ENCODE measurements at places on chromosomes 3 and 15.

DNA sequence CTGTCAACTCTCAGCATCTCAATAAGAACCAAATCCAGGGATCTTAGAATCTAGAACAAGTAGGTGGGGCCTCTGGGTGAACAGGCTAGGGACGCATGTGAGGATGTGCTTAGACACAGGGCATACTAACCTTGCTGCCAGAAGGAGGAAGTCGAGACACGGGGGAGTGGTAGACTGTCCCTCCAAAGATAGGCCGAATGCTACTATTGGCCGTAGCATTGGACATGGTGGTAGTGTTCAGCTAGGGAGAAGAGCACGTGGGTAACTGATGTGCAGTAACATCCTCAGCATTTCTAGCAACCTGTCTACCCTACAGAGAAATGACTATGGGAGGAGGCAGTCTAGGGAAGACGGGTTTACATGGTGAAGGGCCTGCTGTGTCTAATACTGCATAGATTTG lies 15.6 kb downstream of the RCCD1 start:
- DNase-seq = no peak

GRCh38 chr15:74338676-74339075 lies 28.8 kb downstream of the CYP11A1 start:
- DNase-seq = no peak

DNA sequence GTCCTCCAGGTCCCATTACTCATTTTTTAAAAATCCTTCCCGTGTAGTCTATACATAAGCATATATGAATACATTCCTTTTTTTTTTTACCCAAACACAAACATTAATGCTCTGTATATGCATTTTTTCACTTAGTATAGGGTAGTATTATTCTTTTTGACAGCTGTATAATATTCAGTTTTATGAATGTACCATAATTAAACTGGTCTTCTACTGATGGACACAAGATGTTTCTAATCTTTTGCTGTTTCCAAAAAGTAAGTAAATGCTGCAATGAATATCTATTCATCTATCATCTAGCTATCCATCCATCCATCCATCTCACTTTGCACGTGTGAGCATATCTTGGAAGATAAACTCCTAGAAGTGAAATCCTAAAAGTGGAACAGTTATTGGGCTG lies 110.8 kb downstream of the IGF2BP2 start:
- DNase-seq = no peak

GRCh38 chr3:172079326-172079976 lies 40.1 kb downstream of the FNDC3B start:
- DNase-seq = no peak

DNA sequence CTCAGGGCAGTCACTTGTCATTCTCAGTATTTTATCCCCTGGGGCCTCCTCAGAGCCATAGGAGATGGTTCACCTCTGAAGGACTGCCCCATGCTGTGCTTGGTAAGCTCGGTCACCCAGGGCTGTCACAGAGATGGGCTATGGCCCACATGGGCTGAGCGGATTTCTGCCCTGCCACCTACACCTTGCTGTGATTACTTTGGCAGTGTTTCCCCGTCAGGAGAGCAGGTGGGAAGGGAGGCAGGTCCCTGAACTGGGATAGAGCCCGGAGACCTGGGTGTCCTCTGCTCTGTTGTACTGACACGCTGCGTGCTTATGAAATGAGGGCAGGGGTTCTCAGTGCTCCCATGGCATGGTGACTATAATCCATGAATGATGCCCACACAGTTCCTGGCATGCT lies 48.9 kb downstream of the APBA2 start:
- no peak for DNase-seq

DNA sequence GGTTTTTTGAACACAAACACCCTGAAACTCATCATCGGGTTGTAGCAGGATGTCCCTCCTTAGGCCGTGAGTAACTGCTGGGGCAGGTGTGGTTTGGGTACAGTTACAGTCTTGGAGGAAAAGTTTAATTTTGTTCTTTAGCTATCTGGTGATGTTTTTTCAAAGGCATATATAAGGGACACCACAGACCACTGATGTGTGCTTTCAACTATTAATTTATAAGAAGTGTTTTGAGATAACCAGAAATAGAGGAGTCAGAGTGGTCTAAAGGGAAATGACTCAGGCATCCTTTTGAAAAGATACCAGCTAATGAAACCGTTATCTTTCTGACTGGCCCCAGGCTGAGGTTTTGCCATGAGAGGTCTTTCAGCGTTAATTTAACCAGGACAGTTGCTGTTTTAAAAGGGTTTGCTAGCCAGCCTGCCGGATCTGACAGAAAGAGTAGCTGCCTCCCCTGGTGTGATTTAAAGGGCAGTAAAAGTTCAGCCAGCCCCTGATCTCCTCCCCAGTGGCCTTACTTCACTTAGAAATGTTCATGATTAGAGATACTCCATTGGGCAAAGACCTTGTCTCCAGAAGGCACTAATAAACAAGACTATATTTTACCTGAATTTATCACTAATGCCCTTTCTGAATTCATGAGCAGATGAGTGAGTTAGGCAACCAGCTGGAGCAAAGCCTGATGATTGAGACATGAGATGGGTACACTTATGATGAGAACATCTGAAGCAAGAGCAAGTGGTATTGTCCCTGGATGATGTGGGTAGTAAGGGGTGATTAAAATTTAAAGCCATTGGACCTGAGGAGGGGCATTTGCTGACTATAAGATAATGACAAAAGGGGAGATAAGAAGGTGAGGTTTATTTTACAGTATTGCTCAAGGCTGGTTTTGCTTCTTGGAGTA lies 482.5 kb upstream of the TBL1XR1 start:
- no peak for DNase-seq

GRCh38 chr15:39202641-39203040 lies 378.2 kb upstream of the THBS1 start:
- no peak for DNase-seq

- DNase-seq = no peak
Observed at GRCh38 chr15:79115986-79116665, 25.5 kb upstream of the RASGRF1 start.

GRCh38 chr15:67745073-67746006 lies 80.0 kb upstream of the SKOR1 start:
- no peak for DNase-seq

DNA sequence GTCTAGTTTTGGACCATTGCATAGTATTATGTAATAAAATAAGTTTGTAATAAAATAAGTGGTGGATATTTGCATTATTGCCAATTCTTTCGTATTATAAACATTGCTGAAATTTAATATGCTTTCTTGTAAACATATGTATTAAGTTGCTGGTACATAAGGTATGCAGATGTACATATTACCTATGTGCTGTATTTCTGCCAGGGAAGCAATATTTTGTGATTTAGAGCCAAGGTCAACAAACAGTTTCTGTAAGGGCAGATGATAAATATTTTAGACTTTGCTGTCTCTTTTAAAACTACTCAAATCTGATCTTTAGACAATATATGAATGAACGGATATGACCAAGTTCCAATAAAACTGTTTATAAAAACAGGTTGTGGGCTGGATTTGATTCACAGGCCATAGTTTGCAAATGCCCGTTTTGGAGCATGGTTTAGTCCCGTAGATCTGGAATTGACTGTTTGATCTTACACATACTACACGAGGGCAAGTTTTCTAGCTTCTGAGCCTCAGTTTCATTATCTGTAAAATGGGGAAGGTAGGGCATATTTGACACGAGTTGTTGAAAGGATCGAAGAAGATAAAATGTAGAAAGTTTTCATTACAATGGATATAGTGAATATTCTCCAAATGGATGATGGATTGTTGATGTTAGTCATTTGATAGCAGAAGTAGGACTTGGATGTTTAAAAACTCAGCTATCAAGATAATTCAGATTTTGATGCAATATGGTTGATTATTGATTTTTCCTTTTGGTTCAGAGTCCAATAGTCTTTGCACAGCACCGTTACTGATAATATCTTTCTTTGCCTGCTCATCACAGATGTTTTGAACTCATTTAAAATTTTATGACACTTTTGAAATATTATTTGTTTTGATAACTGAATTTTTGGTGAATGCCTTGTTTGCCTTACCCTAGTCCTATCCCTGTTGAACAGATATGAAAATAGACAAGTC lies 394.6 kb downstream of the FEZF2 start:
- DNase-seq = no peak

GRCh38 chr15:96948981-96949380 lies 618.5 kb downstream of the NR2F2 start:
- no peak for DNase-seq

DNA sequence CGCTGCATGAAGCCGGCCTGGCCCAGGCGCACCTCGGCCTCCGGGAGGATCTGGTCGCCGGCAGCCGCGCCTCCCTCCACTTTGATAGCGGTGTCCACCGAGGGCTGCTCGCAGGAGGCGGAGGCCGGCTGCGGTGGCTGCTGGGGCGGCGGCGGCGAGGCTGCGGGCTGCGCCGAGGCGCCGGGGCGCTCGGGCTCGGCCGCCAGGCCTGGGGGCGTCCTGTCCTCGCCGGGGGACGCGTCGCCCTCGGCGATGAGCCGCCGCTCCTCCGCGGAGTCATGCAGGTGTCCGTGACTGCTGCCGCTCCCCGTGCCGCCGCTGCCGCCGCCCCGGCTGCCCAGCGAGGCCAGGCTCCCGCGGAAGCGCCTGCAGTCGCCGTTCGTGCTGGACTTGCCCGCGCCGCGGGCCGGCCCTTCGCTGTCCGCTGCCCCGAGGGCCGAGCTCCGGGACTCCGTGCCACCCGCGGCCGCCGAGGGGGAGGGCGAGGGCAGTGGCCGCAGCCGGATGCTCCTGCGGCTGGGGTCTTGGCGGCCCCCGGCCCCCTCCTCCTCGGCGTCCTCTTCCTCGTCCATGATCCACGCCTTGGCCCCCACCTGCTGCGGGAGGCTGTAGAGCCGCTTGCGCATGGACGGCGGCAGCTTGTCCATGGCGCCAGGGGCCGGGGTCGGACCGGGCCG lies 996 bp downstream of the HCN4 start:
- no peak for DNase-seq

GRCh38 chr3:21902956-21903355 lies 151.9 kb upstream of the ZNF385D start:
- DNase-seq = no peak

GRCh38 chr15:54273928-54274327 lies 295.7 kb downstream of the UNC13C start:
- DNase-seq = peak; percentile 5

- DNase-seq = no peak
Observed at GRCh38 chr3:25655659-25656058, 9.0 kb downstream of the TOP2B start.

- peak; percentile 59 for DNase-seq
Observed at GRCh38 chr3:187738331-187739093, 6.8 kb downstream of the BCL6 start.

GRCh38 chr15:70754862-70755261 lies 8.5 kb downstream of the UACA start:
- DNase-seq = no peak

DNA sequence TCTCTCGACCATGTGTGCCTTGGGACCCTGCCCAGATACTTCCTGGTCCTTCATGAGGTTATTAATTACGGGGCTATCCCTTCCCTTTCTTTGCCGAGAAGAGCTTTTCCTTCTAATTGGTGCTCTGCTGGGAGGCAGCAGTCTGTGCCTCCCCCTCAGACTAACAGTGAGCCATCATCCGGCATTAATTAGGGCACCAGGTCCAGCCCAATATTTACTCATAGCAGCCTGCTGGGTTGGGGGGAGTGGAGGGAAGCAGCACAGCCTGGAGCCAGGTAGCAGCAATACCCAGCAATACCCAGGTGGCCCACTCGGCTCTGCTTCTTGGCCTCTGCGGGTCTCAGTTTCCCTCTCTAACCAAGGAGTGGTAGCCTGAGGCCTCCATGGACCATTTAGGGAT lies 20.1 kb downstream of the CACNA2D2 start:
- no peak for DNase-seq

DNA sequence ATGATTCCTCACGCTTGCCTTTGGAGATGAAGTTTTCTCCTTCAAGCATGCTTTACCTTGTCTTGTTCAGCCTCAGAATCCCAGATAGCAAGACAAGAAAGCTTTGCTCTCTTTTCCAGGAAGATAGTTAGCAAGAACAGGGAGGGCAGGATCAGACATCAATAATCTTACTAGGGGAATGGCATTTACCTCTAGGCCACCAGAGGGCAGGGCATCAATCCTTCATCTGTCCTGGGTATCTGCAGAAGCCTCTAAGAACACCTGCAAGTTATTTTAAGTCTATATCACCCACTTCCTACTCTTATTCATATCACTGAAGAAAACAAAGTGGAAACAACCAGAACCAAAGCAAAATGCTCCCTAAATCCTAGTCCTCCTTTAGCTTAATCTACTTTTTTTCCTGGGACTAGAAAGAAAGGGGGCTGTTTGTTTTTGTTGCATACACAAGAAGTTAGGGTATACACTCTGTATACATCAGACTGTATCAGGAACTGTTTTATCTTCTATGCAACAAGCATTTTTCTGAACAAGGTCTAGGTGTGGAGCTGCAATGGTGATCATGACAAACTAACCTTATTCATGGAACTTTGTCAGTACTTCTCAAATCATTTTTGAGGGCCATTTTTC lies 862.5 kb downstream of the CADM2 start:
- no peak for DNase-seq

Data from T-helper 2 cell (primary cell).